ENCODE measurements at places on chromosomes 2 and 18.

DNA sequence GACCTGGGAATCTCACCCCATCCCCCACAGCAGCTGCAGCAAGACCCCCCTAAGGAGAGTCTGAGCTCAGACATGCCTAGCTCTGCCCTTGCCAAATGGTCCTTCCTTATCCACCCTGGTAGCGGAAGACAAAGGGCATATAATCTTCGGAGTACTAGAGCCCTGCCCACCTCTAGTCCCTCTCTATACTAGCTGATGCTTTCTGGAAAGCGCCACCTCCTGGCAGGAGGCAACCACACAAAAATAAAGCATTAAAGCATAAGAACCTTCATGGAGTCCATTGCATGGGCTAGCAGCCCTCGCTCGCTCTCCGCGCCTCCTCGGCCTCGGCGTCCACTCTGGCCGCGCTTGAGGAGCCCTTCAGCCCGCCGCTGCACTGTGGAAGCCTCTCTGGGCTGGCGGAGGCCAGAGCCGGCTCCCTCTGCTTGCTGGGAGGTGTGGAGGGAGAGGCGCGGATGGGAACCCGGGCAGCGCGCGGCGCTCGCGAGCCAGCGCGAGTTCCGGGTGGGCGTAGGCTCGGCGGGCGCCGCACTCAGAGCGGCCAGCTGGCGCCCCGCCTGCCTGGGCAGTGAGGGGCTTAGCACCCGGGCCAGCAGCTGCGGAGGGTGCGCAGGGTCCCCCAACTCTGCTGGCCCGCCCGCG, 941.2 kb downstream of the SUCLG1 start:
- no peak for DNase-seq

DNA sequence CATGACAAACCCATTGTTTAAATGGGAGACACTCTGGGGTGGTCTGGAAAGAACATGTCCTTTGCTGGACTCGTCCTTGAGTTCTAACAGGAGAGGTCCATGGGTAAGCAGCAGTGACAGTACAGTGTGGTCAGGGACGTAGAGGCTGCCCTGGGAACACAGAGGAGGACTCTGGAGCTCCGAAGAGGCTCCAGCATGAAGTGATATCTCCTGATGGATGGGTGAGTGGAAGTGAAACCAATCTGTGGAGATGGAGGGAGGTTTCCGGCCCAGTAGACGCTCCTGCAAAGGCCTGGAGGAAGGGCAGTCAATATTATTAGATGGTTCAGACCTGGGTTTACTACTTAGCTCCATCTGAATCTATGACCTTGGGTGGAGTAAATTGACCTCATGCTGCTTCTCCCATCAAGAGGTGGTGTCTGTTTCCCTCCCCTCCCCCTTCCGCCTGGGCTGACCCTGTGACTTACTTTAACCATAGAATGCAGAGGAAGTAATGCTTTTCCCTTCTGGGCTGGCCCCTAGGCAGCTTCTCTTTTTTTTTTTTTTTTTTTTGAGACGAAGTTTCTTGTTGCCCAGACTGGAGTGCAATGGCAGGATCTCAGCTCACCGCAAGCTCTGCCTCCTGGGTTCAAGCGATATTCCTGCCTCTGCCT, 2.3 kb upstream of the TFCP2L1 start:
- no peak for DNase-seq

DNA sequence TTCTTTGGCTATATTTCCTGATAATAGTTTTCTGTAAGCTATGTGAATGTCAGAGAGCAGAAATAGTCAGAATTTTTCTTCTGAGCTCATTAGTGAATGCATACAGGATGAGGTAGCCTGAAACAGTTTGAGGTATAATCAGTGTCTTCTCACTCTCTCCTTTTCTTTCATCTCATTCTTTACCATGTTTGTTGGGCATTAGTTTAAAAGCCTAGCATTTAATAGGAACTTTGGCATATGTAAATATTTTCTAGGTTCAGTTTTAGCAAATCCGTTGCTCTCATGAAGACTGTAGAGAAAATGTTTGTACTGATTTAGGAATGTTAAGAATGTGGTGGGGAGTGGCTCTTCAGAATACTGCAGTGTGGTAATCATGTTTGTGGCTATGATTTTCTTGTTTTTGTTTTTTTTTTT, 119.4 kb downstream of the PARD3B start:
- DNase-seq = no peak

- no peak for DNase-seq
These were observed 43.3 kb downstream of the ZNF532 start for GRCh38 chr18:58908006-58908405.

- DNase-seq = no peak
These were observed 487.0 kb downstream of the TNS1 start for GRCh38 chr2:217515615-217516309.

- DNase-seq = no peak
These were observed 657.7 kb downstream of the TMEM182 start for GRCh38 chr2:103419506-103419905.

- DNase-seq = no peak
These were observed 109.7 kb downstream of the RGPD3 start for GRCh38 chr2:106358521-106358920.

DNA sequence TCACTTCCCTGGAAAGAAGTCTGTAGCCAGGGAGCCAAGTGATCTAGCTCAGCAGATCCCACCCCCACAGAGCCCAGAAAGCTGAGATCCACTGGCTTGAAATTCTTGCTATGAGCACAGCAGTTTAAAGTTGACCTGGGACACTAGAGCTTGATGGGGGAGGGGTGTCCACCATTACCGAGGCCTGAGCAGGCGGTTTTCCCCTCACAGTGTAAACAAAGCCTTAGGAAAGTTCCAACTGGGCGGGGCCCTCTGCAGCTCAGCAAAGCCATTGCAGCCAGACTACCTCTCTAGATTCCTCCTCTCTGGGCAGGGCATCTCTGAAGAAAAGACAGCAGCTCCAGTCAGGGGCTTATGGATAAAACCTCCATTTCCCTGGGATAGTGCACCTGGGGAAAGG, 887.2 kb upstream of the LRATD1 start:
- no peak for DNase-seq

DNA sequence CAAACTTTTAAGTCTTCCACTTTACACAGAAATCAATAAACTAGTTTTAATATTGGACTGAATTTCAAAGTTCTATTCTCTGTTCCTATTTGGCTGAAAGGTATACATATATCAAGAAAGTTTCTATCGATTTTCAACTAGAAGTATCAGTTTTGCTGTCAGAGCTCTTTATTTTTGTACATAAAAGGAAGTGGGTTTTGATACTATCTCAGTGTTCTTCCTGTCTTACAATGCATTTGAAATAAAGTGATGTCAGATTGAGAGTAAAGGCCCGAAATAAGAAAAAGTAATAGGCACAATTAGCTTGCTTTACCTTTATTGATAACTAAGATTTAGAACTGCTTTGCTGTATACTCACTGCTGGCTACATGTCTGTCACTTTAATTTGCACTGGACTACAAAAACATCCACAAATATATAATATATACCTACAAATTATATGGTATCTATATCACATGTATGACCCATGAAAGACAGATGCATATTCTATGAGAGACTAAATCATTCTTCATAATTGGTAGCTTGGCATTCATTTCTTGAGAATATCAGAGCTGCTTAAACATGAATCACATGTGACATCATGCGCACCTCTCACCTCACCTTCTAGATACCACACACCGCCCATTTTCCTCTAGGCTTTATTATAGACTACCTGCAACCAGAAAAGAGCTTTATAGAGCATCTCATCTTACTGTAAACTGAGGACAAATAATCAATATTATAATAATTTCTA, 83.6 kb downstream of the ASXL2 start:
- DNase-seq = no peak
